ENCODE measurements at places on chromosomes 7 and 10. TPM values are rescaled to one million over a fixed set of nuclear protein-coding genes. Genes with fewer than 3 reads are reported as not detected.

Gene EIF4EBP2
- total RNA-seq = 23.3 TPM

Gene STEAP1B
- total RNA-seq = 0.13 TPM

Gene GLCCI1
- 2.6 TPM for total RNA-seq

Gene PODXL
- 88.0 TPM for total RNA-seq

Gene LSM5
- 13.7 TPM for total RNA-seq

Gene FIS1
- total RNA-seq = 218 TPM

Gene LYZL1
- not detected for total RNA-seq

Gene TRIM73
- 0.89 TPM for total RNA-seq

Gene CYP2C18
- total RNA-seq = not detected

Gene CHRM2
- 2.9 TPM for total RNA-seq

Gene PTTG1IP2
- not detected for total RNA-seq

Gene TMEM196
- total RNA-seq = 0.13 TPM

Gene VSTM2A
- total RNA-seq = not detected

Gene ITGB8
- 46.4 TPM for total RNA-seq

Gene DRGX
- total RNA-seq = not detected

Gene ABCA13
- 0.38 TPM for total RNA-seq

Gene CYP3A7
- total RNA-seq = not detected

Gene NKX2-3
- not detected for total RNA-seq

Gene CLDN3
- 18.4 TPM for total RNA-seq

Gene MACC1
- 0.38 TPM for total RNA-seq

Gene CCDC7
- 0.76 TPM for total RNA-seq

Gene DCLRE1C
- total RNA-seq = 5.8 TPM

Gene SRPK2
- total RNA-seq = 19.9 TPM

Gene ZNF488
- 0.25 TPM for total RNA-seq

Gene ANKRD1
- total RNA-seq = 108 TPM

Gene SPDYE2
- not detected for total RNA-seq

Gene ADAM8
- total RNA-seq = 0.81 TPM

Gene HMX2
- not detected for total RNA-seq

Gene FBXL13
- 0.49 TPM for total RNA-seq

Gene LIPA
- 48.2 TPM for total RNA-seq

Gene FAM237B
- not detected for total RNA-seq
